ENCODE measurements at places on chromosomes 6 and 20.

- no peak for DNase-seq
These were observed 50.2 kb downstream of the ARHGAP18 start for GRCh38 chr6:129659590-129660345.

GRCh38 chr6:39250507-39250906 lies 21.2 kb upstream of the KCNK5 start:
- DNase-seq = no peak

DNA sequence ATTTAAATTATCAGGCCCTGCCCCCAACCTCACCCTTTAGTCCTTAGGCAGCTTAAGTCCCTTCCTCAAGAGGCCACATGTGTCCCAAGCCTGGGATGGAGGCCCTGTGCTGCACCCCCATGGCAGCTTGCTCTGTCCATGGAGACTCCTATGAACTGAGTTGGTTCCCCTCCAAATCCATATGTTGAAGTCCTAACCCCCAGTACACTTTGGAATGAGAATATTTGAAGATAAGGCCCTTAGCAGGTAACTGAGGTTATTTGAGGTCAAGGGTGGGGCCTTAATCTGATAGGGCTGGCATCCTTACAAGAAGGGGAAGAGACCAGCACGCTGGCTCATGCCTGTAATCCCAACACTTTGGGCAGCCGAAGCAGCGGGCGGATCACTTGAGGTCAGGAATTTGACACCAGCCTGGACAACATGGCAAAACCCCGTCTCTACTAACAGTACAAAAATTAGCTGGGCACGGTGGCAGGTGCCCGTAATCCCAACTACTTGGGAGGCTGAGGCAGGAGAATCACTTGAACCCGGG lies 6.7 kb upstream of the BEND3 start:
- DNase-seq = no peak

DNA sequence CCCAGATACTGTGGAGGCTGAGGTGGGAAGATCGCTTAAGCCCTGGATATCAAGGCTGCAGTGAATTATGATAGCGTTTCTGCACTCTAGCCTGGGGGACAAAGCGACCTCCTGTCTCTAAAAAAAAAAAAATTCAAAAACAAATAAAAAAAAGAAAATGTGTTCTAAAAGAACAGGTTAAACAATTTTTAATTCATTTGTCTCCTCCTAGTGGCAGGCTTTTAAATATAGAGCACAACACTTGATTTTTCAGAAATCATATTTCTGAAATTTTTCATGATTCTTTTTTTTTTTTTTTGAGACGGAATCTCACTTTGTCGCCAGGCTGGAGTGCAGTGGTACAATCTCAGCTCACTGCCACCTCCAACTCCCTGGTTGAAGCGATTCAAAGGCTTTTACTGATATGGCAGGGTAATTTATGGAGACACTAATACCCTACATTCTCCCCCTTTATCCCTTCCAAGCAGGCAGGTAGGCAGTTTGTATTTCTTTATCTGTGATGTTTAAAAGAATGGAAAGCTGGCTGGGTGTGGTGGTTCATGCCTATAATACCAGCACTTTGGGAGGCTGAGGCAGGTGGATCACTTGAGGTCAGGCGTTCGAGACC lies 8.7 kb upstream of the GTF3C6 start:
- DNase-seq = no peak

DNA sequence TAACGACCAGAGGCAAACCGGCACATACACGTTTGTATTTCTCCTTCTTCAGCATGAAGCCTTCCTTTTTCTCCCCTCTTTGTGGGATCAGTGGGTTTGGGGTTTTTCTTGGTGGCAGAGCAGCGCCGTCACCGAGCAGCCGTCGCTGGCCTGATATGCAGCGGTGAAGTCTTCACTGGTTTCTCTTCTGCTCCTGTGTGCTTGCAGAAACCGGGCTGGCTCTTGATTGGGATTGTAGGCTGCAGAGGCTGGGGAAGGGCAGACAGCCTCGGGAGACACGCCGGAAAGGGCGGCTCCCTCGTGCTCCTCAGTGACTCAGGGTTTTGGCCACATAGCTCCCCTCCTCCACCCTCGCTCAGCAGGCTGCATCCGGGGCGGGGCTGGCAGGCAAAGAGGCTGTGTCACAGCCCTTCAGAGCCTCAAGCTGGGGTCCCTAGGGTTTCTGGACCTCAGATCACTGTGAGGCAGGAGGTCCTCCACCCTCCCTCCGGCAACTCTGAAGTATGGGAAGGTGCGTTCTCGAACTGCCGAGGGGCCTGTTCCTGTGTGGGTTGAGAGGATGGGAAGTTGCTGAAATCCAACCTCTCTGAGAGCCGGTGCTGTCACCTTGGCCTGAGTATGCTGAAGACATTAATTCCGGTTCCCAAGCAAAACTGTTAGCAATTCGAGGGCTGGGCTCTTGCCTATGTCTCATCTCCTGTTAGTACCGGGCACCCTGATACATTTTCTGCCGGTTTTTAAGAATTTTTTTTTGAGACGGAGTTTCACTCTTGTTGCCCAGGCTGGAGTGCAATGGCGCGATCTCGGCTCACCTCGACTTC lies 24.2 kb downstream of the NQO2 start:
- DNase-seq = peak; percentile 21

DNA sequence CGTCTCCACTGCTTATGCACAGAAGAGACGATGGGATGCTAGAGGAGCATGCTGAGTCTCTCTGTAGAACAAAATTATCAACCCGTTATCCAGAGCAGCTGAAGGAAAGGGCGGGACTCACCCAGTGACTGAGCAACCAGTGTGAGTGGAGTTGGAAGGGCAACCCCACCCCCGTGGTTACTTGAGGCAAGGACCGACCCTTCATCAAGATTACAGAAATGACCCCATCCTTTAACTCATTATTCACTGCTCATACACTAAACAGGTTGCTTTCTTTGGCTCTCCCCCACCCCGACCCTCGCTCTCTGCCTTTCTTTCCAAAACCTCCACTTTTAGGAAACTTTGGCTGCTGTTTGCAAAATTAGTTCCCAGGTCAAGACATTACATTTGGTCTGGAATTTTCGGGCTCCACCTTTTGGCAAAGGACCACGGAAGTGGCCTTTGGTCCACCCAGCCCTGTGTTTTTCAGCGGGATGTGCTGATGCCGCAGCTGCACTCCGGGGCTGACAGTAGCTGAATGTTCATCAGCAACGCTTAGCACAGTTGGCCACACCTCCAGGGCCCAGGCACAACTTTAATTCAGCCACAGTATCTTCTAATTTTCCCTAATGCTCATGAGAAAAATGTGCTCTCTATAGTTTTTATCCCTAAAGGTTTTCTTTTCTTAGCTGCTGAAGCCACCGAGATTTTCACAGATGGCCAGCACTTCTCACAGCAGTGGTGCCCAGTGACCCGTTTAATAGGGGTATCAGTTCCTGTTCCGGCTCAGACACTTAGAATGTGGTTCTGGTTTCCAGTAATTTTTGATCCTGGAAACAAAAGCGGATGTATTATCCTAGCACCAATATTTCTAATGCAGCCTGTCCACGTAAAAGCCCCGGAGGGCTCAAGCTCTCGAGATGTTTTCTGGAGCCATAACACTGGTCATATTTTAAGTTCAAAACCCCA lies 103.6 kb upstream of the NXT1 start:
- DNase-seq = no peak

All from substantia nigra (tissue), 51 donors.